ENCODE measurements at places on chromosomes 4 and X.
A peak's percentile ranks its signal among the peaks of the same experiment; 100 is the strongest.

DNA sequence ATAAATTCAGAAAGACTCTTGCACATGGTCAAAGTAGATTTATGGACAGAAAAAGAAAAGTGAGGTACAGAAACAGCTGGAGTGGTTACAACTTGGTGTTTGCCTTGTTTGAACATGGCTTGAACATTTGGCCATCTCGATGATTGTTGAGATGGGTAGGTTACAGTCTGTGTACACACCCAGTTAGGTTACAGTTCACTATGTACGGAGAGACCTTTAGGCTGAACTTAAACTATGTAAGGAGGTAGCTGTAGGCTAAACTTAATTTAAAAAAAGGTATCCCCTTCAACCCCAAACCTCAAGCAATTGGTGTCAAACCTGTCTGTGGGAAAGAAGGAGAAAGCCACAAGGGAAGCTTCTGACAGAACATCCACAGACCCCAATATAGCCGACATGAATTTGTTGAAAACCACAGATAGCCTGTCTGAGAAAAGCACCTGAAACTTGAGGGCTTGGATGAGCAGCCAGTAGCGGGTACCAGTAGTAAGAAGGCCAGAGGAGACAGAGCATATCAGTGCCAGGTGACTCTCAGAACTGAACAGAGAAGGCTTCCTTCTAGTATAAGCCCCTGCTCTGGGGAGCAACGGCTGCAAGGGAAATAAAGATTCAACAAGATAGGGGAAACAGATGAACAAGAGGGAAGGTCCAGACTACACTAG, 247.9 kb upstream of the GALNTL6 start:
- no peak for DNase-seq

DNA sequence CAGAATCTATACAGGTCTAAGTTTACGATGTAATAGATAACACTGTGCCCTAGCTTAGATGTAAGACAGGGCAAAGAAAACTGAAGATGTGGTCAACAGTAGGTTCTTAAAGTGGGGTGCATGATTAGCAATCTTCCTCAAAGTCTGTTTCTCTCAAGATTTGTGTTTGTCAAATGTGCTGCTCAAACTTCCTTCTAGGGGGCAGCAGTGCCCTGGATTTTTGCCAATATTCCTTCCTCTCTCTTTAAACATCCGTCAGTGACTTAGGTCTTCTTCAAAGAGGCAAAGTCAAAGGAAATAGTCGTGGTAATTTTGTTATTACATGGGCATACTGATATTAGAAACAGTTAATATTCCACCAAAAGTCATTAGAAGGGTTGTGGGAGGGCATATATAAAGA, 4.2 kb upstream of the PDHA2 start:
- peak; percentile 19 for DNase-seq

- DNase-seq = peak; percentile 12
Measured at GRCh38 chrX:93264261-93265002, 408.9 kb downstream of the NAP1L3 start.

DNA sequence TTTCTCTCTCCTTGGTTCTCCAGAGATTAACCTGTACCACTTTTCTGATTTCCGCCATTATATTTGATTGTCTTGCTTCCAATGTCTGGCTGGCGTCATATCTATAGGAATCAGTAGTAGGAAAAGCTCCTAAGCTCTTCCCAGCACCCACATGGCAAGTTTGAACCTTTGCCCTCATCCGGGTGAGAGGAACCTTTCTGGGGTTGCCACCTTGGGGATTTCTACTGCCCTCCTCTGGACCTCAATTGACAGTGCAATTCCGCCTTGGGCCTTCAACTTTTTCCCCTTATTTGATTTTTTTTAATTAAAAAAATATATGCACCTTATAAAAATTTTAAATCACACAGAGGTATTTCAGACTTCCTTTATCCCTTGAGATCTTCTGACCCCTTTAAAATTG, 2.0 kb upstream of the CXorf66 start:
- peak; percentile 19 for DNase-seq

- DNase-seq = no peak
Measured at GRCh38 chr4:158492391-158492790, 29.3 kb upstream of the RXFP1 start.

GRCh38 chr4:189974056-189974455, 33.4 kb downstream of the FRG1 start:
- no peak for DNase-seq

DNA sequence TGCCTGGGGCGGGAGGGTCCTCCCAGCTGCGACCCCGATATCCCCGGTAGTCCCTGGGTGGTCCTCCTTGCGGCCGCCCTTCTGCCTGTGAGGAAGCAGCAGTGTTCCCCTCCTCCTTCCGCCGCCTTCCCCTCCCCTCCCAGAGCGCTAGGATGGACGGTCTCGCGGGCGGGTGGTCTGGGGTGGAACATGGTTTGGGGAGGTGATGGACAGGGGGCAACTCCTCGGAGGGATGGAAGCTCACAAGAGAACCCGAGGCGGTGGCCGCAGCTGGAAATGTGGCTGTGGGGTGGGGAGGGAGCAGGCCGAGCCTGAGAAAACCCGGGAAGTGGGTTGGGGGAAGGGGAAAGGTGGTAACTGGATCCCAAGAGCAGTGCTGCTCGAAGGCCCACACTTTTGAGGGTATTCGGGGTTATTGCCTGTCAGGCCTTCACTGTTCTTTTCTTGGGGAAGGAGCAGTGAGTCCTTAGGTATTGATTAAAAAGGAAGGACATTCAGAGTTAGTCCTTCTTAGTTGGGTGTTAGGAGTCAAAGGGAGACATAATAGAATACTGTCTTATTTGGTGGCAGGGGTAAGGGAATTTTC, 581 bp downstream of the UBE2K start:
- DNase-seq = peak; percentile 41

- no peak for DNase-seq
Measured at GRCh38 chr4:113153529-113154101, 104.2 kb downstream of the ANK2 start.

- no peak for DNase-seq
Measured at GRCh38 chr4:186013419-186014186, 55.4 kb upstream of the TLR3 start.

DNA sequence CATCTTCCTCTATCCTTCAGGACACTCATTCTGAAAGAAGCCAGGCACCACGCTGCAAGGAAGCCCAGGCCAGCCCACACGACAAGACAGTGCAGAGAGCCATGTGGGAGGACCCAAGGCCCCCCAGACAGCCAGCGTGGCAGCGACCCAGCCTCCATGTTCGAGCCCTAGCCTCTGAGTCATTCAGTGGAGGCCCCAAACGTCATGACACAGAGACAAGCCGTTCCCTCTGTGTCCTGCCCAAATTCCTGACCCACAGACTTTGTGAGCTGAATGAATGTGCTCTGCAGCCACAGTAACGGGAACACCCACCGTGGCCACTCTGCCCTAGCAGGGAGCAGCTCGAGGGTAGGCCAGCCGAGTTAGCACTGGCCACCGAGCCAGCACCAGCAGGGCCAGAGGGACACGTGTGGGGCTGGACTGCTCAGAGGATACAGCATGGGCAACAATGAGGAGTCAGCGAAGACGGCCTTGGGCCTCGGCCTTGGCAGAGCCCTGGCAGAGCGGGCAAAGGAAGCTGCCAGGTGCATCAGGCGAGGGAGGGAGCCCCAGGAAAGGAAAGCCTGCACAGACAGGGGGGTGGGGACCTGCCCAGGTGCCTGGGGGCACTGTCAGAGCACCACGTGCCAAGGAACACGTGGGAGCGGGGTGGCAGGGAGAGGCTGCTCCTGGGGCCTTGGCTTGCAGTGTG, 8.6 kb downstream of the BLOC1S4 start:
- DNase-seq = no peak

- no peak for DNase-seq
Measured at GRCh38 chr4:10151182-10151581, 34.6 kb upstream of the WDR1 start.

DNA sequence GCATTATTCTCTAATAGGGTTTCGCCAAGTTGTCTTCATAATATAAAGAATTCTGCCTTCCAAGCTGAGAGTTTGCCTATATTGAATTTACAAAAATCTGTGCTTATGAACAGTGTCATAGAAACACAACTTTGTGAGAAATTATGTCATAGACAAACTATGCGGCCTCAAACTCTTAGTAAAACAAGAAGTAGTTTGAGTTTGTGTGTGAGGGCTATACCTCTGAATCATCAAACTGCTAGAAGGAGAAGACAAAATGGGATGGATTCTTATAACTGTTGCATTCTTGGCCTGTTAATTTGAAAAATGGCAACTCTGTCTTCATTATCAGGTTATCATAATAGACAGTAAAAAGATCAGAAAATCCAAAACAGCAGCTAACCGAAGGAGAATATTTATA, 46.1 kb upstream of the NAP1L5 start:
- DNase-seq = no peak

DNA sequence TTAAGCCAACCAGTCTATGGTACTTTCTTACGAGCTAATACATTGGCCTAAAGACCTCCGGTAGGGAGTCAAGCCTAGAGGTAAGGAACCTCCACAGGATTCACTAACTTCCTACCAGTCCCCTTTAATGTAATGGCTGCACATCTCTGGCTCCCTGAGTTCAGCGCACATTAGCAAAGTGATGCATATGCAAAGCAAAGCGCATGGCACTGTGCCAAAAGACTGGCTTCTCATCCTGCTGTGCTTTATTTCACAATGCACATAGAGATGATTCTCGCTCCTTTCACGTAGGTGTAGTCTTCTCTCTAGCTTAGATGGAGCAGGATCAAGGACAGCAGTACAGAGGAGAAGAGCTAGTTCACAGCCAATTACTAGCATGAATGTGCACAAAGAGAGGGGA, 14.6 kb upstream of the CLTRN start:
- DNase-seq = no peak

- DNase-seq = no peak
Measured at GRCh38 chrX:153672531-153673427, 834 bp downstream of the PNCK start.

- DNase-seq = no peak
Measured at GRCh38 chr4:56273391-56273790, 113.9 kb downstream of the AASDH start.

- no peak for DNase-seq
Measured at GRCh38 chr4:38373375-38373774, 290.6 kb upstream of the KLF3 start.

- DNase-seq = no peak
Measured at GRCh38 chr4:185290018-185290607, 80.7 kb downstream of the SNX25 start.

GRCh38 chrX:331151-331824, 12.7 kb upstream of the GTPBP6 start:
- DNase-seq = no peak

GRCh38 chr4:128427832-128428366, 140.3 kb upstream of the PGRMC2 start:
- peak; percentile 92 for DNase-seq

DNA sequence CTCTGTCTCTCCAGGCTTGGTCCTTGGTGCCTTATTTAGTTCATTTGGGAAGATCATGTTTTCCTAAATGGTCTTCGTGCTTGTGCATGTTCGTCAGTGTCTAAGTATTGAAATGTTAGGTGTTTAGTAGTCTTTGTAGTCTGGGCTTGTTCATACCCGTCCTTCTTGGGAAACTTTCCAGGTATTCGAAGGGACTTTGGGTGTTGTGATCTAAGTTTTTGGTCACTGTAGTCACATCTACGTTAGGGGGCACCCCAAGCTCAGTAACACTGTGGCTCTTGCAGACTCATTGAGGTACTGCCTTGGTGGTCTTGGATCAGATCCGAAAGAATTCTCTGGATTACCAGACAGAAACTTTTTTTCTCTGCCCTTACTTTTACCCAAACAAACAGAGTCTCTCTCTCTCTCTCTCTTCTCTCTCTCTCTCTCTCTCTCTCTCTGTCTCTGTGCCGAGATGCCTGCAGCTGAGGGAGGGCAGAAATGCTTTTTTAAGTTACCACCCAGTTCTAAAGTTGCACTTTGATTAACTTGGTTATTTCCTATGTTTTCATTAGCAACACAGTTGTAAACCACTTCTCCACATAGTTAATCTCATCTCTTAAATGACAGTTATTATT, 67.6 kb upstream of the SLC7A3 start:
- DNase-seq = peak; percentile 19

DNA sequence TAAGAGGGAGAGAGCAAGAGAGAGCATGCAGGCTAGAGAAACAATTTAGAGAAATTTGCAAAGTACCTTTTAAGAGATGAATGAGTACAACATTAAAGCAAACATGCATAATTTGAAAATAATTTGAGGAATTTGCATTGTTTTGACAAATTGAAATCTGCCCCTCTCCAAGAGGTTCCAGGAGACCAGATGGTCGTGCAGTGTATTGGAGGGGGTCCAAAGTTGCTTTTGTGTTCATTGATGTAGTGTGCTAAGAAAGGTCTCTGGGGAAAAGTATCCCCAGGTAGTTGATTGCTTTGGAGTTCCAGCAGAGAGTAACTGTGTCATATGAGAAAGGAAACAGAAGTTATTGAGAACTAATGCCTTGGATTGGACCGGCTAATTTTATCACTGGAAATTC, 635.0 kb upstream of the TENM3 start:
- no peak for DNase-seq

- no peak for DNase-seq
Measured at GRCh38 chrX:150234126-150234525, 129.0 kb upstream of the MAMLD1 start.

- peak; percentile 30 for DNase-seq
Measured at GRCh38 chr4:38615847-38616246, 48.2 kb upstream of the KLF3 start.

DNA sequence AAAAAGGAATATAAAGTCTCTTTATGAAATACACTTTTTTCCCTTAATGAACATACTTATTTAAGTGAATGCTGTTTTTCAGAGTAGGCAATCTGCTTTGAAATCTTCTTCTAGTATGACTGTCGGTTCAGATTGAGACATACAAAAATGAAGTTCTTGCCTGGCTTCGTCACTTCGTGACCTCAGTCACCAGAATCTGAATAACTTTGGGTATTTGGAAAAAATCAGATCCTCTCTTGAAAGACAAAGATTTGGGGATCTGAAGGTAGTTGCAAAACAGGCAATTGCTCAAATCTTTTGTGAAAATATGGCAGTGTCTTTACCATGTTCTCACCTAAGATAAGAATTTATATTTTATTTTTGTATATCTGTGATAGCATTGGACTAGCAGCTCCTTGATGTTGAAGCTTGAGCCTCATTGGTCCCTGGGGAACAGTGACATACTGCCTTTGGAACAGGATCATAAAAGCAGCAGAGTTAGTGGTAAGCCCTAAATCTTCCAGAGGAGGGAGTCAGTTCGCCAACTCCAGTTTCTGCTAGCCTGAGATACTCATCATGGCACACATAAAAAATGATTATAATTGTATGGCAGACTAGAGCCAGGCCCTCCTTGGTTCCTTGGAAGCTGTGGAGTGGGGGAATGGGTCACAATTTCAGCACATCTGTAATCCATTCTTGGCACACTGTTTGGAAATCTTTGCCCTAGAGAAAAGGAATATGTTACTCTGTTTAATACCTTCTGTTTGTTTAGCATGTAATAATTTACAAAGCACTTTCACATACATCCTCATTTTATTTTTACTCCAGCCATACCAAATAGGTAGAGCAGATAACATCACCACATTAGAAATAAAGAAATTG, 5.0 kb downstream of the ARFIP1 start:
- peak; percentile 49 for DNase-seq
